ENCODE measurements at places on chromosomes 3 and 15. TPM values are rescaled to one million over a fixed set of nuclear protein-coding genes. Genes with fewer than 3 reads are reported as not detected.

Gene SELENOT
- total RNA-seq = 334 TPM

DNA sequence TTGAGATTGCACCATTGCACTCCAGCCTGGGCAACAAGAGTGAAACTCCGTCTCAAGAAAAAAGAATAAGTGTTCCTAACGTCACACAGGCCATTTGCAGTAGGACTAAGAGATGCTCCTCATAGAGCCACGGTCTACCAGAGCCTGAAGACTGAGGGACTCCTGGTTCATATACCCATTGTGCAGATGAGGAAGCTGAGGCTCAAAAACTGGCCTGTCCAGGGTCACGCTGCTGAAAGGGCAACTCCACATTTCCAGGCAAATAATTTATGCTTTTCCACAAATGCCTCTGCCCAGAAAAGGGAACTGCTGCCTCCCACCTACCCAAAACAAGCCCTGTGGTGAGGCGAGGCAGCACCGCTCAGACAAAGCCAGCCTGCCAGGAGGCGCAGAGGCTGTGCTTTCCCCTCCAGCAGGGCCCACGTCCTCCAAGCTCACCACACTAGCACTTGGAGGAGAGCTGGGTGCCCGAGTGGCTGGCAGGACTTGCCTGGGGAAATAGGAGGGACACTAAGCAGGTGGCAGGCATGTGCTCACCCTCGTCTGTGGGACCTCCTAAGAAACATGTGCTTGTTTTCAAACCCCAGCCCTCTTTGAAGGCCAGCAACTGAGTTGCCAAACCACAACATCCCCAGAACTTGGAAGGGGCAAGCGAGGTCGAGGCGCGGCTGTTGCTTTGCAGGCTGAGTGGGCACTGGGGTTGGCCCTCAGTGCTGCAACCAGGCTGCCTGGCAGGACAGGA lies 195.6 kb downstream of the XXYLT1 start:
- DNase-seq = no peak

DNA sequence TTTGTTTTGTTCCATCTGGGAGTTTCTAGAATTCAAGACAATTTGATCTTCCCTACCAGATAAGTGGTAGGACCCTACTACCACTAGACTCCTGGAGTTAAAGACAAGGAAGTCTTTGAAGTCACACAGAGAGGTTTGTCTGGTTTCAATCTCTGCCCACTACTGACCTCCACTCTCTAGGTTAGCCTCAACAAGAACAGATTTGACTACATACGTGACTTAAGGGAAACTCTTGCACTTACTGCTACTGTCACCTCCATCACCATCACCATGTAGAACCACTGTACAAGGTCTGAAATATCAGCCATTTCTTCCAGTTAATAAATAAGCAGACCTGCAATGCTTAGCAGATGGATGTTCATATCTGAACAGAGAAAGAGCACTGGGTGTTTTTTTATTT lies 148.3 kb upstream of the ARHGEF26 start:
- no peak for DNase-seq

DNA sequence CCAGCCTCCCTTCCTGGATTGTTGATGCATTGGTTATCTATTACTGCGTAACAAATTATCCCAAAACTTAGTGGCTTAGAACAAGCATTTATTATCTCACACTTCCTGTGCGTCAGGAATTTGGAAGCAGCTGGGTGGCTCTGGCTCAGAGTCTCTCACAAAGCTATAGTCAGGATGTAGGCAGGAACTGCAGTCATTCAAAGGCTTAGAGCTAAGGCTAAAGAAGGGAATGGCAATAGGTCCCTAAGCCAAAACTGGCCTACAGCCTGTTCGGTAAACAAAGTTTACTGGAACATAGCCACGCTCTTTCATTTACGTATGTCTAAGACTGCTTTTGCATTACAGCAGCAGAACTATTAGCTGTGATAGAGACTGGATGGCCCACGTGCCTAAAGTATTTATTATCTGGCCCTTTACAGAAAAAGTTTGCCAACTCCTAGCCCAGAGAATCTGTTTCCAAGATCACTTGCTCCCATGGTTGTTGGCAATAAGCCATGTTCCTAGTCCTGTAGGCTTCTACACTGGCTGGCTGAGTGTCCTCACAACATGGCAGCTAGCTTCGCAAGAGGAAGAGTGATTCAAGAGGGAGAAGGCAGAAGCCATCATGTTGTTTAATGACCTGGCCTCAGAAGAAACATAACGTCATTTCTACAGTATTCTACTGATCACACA lies 132.4 kb downstream of the SNRK start:
- DNase-seq = peak; percentile 85

GRCh38 chr3:42451546-42452230 lies 41.3 kb upstream of the LYZL4 start:
- DNase-seq = no peak

- DNase-seq = peak; percentile 19
These were observed 99.6 kb upstream of the ETV5 start for GRCh38 chr3:186208296-186208989.

DNA sequence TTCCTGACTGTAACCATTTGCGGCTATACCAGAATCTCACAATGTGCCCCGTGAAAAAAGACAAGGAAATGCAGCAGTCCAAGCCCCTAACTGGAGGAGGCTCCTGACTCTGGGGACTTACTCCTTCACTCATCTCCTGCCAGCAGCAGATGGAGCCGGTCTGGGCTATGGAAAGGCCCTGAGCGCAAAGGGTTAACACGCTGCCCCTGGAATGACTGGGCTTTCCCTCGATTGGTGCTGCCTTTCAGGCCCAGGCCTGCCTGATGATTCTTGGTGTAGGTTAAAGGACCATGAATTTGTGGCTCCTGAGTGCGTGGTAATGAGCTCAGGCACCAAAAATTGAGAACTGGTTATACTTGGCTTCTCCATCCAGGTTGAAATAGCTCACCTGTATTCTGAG lies 42.3 kb upstream of the GALNT15 start:
- no peak for DNase-seq

Gene KLF13
- 38.7 TPM for total RNA-seq

DNA sequence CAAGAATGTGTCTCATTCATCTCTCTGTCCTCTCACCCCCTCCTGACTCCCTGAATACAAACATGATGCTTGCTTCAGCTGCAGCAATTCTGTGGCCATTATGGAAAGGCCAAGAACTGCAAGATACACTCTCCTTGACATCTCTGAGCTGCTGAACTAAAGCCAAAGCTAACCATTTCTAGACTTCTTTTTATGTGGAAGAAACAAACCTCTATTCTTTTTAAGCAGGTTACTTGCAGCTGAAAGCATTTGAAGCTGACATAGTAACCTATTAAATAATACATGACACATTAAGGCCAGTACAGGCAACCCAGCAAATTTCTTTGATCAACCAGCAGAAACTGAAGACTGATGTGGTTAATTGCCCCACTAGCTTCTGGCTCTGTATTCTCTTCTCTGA lies 17.5 kb downstream of the FHIT start:
- DNase-seq = peak; percentile 98

DNA sequence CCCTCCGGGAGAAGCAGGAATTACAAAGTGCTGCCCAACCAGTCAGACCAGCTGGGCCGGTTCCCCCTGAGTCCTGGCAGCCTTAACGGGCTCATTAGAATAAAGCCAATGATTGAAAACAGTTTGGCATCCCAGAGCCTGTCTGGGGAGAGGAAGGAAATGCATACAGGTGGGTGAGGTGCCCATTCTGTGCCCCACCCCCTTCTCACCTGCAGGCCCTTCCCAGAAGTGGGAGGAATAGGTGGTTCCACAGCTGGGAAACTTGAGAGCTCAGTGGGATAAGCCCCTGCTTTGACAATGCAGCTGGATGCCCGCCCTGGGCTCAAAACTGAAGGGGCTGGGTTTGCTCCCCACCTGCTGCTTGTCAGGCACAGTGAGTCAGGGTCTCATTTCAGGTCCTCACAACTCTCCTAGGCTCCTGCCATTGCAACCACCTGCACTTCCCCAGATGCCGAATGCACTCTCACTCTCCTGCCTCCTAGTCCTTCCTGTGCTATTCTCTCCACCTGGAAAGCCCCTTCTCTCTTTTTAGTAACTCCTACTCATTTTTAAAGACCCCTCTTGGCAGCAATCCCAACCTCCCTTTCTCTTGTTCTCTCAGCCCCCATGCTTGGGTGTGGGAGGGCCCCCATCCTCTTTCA lies 5.5 kb upstream of the BUB1B start:
- peak; percentile 13 for DNase-seq

GRCh38 chr15:32659340-32660155 lies 18.0 kb downstream of the SCG5 start:
- DNase-seq = peak; percentile 56

GRCh38 chr3:36965440-36965839 lies 20.6 kb upstream of the TRANK1 start:
- DNase-seq = no peak

DNA sequence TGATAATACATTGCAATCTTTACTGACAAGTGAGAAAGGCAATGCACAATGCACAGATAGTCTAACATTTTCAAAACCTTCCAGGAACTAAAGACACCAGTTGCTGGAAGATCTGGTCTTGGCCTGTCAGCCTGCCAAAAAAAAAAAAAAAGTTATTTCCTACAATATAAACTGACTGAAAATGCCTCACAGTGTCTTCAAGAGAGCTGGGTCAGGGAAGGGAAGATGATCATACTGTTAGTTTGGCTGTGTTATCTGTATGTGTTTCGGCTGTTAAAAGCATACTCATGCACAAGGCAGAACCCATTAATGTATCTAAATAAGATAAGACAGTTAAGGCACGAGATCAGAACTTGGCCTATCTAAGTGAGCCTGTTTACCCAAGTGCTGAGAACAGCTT lies 673.4 kb downstream of the MECOM start:
- no peak for DNase-seq

- no peak for DNase-seq
These were observed 68.7 kb downstream of the GBE1 start for GRCh38 chr3:81692766-81693165.

Gene ACKR4
- total RNA-seq = 0.87 TPM

- no peak for DNase-seq
These were observed 19.2 kb downstream of the CDIN1 start for GRCh38 chr15:36598529-36599177.

Gene GOLGA8Q
- 1.4 TPM for total RNA-seq
